ENCODE measurements at places on chromosomes 4 and X. TPM values are rescaled to one million over a fixed set of nuclear protein-coding genes. Genes with fewer than 3 reads are reported as not detected.

- peak; percentile 85 for DNase-seq
Observed at GRCh38 chr4:173531086-173531965, 1.3 kb upstream of the HAND2 start.

DNA sequence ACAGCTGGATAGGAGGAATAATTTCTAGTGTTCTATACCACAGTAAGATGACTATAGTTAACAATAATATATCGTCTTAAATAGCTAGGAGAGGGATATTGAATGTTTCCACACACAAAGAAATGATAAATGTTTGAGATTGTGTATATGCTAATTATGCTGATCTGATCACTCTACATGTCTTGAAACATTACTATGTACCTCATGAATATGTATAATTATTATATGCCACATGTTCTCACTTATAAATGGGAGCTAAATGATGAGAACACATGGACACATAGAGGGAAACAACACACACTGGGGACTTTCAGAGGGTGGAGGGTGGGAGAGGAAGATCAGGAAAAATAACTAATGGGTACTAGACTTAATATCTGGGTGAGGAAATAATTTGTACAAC is 53.2 kb upstream of the MAGEA4 start:
- no peak for DNase-seq

DNA sequence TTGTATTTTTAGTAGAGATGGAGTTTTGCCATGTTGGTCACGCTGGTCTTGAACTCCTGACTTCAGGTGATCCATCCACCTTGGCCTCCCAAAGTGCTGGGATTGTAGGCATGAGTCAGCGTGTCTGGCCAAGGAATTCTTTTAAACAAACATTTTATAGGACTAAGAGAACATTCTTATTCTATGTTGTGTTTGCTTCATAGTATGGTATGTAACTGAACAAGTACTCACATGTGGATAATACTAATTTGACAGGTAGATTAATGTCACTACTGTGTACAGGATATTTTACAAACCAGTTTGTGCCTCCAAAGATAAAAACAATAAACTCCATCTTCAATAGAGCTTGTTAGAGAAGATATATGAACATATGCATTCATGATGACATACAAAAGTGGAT is 1353.4 kb downstream of the PCDH7 start:
- no peak for DNase-seq

- DNase-seq: no peak
Observed at GRCh38 chrX:1205681-1206611, 6.5 kb downstream of the CRLF2 start.

GRCh38 chrX:124605511-124605910 is 259.1 kb downstream of the SH2D1A start:
- no peak for DNase-seq

GRCh38 chr4:140816806-140817510 is 60.8 kb upstream of the TBC1D9 start:
- no peak for DNase-seq

DNA sequence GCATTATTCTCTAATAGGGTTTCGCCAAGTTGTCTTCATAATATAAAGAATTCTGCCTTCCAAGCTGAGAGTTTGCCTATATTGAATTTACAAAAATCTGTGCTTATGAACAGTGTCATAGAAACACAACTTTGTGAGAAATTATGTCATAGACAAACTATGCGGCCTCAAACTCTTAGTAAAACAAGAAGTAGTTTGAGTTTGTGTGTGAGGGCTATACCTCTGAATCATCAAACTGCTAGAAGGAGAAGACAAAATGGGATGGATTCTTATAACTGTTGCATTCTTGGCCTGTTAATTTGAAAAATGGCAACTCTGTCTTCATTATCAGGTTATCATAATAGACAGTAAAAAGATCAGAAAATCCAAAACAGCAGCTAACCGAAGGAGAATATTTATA is 46.1 kb upstream of the NAP1L5 start:
- no peak for DNase-seq

DNA sequence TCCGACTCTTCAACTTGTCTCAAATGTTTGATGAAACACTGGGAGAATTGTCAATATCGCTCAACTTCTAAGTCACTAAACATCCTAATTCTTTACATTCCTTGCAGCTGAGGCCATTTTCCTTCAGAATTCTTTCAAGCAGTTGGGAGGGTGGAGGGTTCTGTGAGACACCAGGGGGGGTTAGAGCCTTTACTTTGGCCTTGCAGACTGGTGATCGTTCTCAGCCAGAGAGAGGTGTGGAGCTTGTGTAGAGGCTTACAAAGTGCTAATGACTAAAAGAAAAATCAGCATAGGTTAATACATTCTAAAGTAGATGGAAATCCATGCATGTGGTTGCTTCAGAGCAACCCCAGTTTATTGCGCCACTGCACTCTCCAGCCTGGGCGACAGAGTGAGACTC is 21.3 kb upstream of the SOX3 start:
- no peak for DNase-seq

DNA sequence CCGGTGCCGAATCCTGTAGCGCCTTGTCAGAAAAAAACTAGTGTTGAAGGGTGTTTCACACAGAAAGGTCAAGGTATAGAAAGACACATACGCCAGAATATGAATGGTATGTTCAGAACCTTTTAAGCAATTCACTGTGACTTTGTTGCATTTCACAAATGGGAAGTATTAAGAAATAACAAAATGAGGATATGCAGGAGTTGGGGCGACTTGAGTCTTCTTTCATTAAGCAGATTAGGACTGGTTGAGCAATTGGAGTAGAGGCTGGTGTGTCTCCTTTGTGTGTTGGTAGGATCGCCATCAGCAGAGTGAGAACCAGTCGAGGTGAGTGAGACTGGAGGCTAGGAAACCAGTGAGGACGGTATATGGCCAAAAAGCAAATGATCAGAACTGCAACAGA is 1454.5 kb upstream of the TENM3 start:
- no peak for DNase-seq

GRCh38 chr4:62161446-62161845 is 961.3 kb downstream of the ADGRL3 start:
- DNase-seq: no peak

DNA sequence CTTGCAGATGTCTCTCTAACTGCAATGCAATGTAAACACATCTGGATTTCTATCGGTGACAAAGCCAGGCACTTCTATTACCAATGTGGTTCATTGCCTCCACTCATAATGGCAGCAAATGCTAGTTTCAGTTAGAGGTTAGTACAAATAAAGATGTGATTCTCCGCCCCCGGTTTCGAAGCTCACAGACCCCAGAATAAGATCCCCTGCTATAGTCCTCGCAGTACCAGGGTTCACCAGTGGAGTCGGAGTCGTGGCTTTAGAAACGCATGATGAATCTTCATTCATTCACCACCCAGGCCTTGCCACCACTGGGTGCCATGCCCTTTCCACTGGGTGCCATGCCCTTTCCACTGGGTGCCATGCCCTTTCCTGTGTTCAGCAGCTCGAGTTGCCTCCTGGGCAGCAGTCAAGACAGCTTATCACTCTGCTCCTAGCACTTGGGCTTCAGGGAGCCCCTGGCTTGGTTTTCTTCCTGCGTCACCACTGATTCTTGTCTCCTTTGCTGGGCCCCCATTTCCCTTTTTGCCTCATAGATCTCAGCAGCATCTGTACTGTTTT is 3.5 kb upstream of the NAA10 start:
- no peak for DNase-seq

GRCh38 chr4:148238811-148239493 is 203.3 kb downstream of the NR3C2 start:
- DNase-seq: no peak

GRCh38 chr4:126209147-126209546 is 894.4 kb downstream of the FAT4 start:
- no peak for DNase-seq

DNA sequence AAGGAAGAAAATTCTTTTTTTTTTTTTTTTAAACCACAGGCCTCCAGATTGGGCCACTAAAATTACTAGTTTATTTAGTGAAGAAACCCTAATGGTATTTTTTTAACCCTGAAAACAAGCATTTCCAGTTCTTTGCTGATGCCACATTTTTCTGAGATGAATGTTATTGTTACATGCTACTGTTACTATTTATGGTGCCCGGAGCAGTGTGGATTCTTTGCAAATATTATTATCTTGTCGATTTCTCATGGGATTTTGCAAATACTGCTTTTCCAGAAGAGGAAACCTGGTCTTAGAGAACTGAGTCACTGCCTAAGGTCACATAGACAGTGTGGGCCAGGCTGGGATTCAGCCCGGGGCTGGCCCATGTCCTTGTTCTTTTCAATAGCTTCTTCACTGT is 8.7 kb upstream of the ALAS2 start:
- DNase-seq: no peak

NKRF gene
- total RNA-seq: 4.1 TPM

NXF2B gene
- total RNA-seq: not detected

XAGE2 gene
- total RNA-seq: not detected

SOWAHD gene
- total RNA-seq: not detected

KIT gene
- 1.7 TPM for total RNA-seq

STAP1 gene
- total RNA-seq: 1.1 TPM

NPY1R gene
- total RNA-seq: 0.44 TPM

HGFAC gene
- total RNA-seq: not detected
